ENCODE measurements at places on chromosomes 7 and 10.

- DNase-seq, result no peak
These were observed 8.2 kb downstream of the TPK1 start for GRCh38 chr7:144827621-144828020.

DNA sequence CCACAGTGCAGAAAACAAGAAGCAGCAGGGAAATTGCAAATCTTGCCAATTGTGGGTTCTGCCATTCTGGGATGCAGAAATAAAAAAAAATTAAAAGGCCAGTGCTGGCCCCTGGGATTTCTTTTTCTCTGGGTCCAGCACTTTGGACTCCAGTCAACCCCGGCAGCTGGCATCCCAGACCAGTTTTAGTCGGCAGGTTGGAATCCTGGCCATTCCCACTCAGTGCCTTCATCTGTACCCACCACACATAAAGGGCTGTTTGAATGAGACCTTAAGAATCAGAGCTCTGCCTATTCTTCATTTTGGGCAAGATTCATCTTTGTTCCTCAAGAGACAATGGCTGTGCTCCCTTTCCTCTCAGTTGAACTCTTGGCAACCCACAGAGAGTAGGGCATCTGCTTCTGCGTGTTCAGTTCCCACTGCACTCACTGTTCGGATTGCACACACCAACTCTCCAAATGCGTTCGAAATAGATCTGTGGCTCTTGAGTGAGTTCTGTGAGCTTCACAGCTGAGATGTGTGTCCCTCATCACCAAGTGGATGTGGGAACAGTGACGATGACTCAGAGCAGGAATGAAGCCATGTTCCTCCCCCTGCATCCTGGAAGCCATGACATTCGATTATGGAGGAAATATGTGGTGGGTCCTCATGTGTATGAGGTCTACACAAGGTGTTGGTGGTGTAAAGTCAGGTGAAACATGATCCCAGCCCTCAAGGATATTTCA lies 63.0 kb upstream of the EGFR start:
- no peak for DNase-seq

- DNase-seq, result no peak
These were observed 91.2 kb downstream of the LHPP start for GRCh38 chr10:124552691-124553276.

GRCh38 chr10:104824380-104825006 lies 183.4 kb downstream of the SORCS3 start:
- DNase-seq, result peak; percentile 29

Data from iPS DF 6.9 (cell line).